ENCODE measurements at places on chromosomes 4 and X. TPM values are rescaled to one million over a fixed set of nuclear protein-coding genes. Genes with fewer than 3 reads are reported as not detected.

The PLAC1 gene
- not detected for total RNA-seq

DNA sequence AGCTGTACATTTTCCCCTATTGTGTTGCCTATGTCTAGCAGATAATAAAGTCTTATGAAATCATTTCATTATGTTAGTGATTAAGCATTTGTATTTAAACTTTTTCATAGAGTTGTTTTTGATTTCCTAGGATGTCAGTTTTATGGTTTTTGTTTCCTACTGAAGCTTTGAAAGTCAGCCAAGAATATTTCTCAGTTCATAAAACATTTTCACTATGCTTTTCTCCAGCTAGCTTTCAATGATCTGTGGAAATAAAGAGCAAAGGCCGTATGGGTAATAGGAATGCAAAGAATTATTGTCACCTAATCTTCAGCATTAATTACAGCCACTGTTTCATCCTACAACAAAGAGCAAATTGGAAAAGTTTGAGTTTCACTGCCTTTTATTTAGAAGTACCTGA, 145.7 kb upstream of the NUDT6 start:
- DNase-seq = no peak
- no peaks in the 10 kb centered on the region for H3K4me1 ChIP-seq
- no peak overlapping the region for H3K4me3 ChIP-seq
- no peak overlapping the region for H3K27ac ChIP-seq
- H3K27me3 ChIP-seq = no peaks in the 10 kb centered on the region

- no peaks in the 10 kb centered on the region for H3K27me3 ChIP-seq
- H3K36me3 ChIP-seq = peaks cover 2% of the 10 kb centered on the region
- peak overlapping the region; percentile 80 for H3K4me3 ChIP-seq
- DNase-seq = no peak
Measured at GRCh38 chrX:154477891-154478477, 1.1 kb downstream of the LAGE3 start.

The SLC2A9 gene
- total RNA-seq = 0.39 TPM

GRCh38 chr4:62410371-62411003, 1210.4 kb downstream of the ADGRL3 start:
- H3K36me3 ChIP-seq = no peaks in the 10 kb centered on the region
- no peaks in the 10 kb centered on the region for H3K4me1 ChIP-seq
- H3K27me3 ChIP-seq = no peaks in the 10 kb centered on the region
- no peak overlapping the region for H3K27ac ChIP-seq
- no peak for DNase-seq

GRCh38 chr4:1678244-1678643, 5.9 kb downstream of the FAM53A start:
- H3K27ac ChIP-seq = no peak overlapping the region
- no peaks in the 10 kb centered on the region for H3K36me3 ChIP-seq
- no peaks in the 10 kb centered on the region for H3K27me3 ChIP-seq

GRCh38 chr4:57231781-57232180, 121.6 kb upstream of the IGFBP7 start:
- H3K4me3 ChIP-seq = no peak overlapping the region
- H3K4me1 ChIP-seq = no peaks in the 10 kb centered on the region
- H3K27ac ChIP-seq = no peak overlapping the region
- no peaks in the 10 kb centered on the region for H3K36me3 ChIP-seq
- no peak for DNase-seq
- H3K27me3 ChIP-seq = peaks cover 8% of the 10 kb centered on the region

DNA sequence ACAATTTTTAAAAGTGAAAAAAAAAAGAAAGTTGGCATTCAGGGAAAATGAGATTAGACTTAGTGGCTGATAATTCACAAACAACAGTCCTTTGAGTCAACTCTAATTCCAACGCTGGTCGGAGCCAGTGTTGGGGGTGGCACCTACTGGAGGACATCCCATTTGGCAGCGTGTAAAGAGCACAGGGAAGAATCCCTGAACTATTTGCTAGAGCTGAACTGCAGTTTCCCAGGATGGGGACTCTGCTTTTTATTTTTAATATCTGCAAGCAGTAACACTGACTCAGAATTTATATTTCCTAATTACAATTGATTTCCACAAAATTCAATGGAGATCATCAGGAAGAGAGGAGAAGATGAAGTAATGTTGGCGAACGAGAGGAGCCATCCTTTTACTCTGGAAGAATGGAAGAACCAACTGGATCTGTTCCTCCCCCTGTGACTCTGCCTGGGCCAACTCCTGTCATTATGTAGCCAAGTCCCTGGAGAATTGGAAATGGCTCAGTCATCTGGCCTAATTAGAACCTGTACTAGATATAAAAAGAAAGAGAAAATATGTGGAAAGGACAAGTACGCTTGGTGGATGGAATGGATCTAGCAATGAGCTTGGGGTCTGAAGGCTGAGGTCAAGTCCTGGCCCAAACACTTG, 76.7 kb downstream of the IRF2 start:
- peaks cover 34% of the 10 kb centered on the region for H3K4me1 ChIP-seq
- peaks cover 81% of the 10 kb centered on the region for H3K36me3 ChIP-seq
- H3K4me3 ChIP-seq = no peak overlapping the region
- H3K27me3 ChIP-seq = no peaks in the 10 kb centered on the region
- peak overlapping the region; percentile 29 for H3K27ac ChIP-seq

GRCh38 chrX:80807606-80807991, 2.1 kb downstream of the BRWD3 start:
- peak overlapping the region; percentile 87 for H3K27ac ChIP-seq
- no peaks in the 10 kb centered on the region for H3K27me3 ChIP-seq

The TMSB15A gene
- 0.84 TPM for total RNA-seq

- H3K27ac ChIP-seq = no peak overlapping the region
- peaks cover 2% of the 10 kb centered on the region for H3K4me1 ChIP-seq
- DNase-seq = peak; percentile 31
- no peaks in the 10 kb centered on the region for H3K27me3 ChIP-seq
Measured at GRCh38 chr4:173301518-173302201, 32.5 kb downstream of the HMGB2 start.
